NCI-H510A (cell line): ENCODE measurements at places on chromosomes 1 and 21.

DNA sequence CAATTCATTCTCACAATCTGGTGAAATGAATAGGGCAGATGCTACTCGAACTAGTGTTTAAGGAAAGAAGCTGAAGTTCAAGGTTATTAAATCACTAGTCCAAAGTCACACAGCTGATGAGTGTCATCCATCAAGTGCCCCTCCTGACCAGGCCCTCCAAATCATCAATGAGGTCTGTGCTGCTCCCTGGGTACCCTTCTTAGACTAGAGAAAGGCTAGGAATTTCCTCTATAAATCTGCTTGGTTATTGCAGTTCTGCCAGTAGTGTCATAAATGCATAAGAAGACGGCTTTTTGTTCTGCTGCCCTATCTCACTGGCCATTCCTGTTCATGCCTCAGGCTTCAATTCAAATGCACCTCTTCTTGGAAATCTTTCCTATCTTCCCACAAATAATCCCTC is 5.5 kb upstream of the KRTAP21-1 start:
- no peak for DNase-seq

GRCh38 chr1:209130886-209131285 is 452.6 kb upstream of the CAMK1G start:
- no peak for DNase-seq

GRCh38 chr1:227391211-227391610 is 72.9 kb upstream of the CDC42BPA start:
- DNase-seq: no peak

- DNase-seq: no peak
Measured at GRCh38 chr1:109598655-109599054, 20.8 kb downstream of the GNAT2 start.

- DNase-seq: no peak
Measured at GRCh38 chr1:209531549-209531948, 52.0 kb upstream of the CAMK1G start.

- DNase-seq: no peak
Measured at GRCh38 chr1:203045821-203046594, 19.7 kb downstream of the PPFIA4 start.

DNA sequence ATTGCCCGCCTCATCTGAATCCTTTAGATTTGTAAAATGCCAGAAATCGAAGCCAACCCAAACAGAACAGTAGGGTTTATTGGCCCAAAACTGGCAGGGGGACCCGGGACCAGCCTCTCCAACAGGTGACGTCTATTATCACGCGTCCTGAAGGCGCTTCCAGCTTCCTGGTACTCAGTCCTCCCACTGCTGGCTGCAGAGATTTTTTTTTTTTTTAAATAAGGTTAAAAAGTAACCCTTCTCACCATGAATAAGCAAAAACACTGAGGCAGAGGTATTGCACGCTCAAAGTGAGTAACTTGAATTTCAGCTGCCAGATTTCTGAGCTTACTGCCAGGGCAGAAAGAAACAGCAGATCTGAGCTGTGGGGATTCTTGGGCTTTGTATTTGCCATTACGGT is 54.4 kb upstream of the GCLM start:
- DNase-seq: no peak

DNA sequence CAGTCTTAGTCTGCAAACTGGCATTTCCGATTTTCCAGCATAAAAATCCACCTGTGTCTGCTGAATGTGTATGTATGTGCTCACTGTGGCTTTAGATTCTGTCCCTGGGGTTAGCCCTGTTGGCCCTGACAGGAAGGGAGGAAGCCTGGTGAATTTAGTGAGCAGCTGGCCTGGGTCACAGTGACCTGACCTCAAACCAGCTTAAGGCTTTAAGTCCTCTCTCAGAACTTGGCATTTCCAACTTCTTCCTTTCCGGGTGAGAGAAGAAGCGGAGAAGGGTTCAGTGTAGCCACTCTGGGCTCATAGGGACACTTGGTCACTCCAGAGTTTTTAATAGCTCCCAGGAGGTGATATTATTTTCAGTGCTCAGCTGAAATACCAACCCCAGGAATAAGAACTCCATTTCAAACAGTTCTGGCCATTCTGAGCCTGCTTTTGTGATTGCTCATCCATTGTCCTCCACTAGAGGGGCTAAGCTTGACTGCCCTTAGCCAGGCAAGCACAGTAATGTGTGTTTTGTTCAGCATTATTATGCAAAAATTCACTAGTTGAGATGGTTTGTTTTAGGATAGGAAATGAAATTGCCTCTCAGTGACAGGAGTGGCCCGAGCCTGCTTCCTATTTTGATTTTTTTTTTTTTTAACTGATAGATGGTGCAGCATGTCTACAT is 2.5 kb upstream of the OLFML3 start:
- no peak for DNase-seq

DNA sequence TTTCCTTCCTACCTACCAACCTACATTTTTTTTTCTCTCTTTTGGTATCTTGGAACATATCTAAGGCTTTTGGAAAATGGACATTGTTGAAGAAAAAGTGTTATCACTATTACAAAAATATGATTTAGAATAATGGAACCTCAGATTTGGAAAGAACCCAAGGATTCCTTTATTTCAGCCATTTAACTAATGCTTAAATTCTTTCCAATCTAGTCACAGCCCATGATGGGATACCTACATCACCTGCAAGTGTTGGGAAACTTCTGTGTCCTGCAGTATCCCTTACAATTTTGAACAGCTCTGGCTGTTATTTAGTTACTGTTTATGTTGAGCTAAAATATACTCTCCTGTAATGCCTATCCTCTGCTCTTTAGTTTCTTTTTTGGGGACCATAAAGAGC is 22.3 kb upstream of the APOBEC4 start:
- no peak for DNase-seq

DNA sequence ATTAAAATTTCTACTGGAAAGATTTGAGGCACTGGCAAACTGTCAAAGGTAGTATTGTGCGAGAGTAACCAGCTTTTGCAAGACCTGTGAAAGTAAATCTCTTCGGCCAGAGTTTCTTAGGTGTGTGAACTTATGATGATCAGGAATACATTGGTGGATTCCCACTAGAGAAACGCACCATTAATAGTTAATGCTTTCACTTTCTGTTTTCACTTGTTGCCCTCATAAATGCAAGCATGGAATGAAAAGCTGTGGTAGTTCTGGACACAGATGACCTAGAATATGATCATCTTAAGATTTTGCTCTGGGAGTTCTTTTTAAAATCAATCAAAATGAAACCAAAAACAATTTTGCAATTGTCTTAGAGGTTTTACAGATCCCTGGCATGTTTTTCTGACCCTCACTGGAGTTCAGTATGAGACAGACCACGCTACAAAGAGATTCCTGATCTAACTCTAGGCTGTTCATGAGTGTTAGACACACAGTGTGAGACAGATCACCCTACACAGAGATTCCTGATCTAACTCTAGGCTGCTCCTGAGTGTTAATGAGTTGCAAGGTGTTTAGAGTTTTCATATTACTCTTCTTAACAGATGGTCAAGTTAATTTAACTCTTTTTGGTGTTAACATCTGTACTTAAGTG is 98.8 kb downstream of the SDCCAG8 start:
- DNase-seq: no peak

- no peak for DNase-seq
Measured at GRCh38 chr1:18752409-18752808, 107.1 kb downstream of the TAS1R2 start.

- DNase-seq: no peak
Measured at GRCh38 chr1:77625250-77625649, 57.2 kb downstream of the ZZZ3 start.

- peak; percentile 99 for DNase-seq
Measured at GRCh38 chr1:10667861-10668761, 128.3 kb downstream of the CASZ1 start.
